ENCODE measurements at places on chromosomes 6 and 20.

GRCh38 chr6:31393932-31394331 lies 9.5 kb upstream of the MICA start:
- DNase-seq = no peak

DNA sequence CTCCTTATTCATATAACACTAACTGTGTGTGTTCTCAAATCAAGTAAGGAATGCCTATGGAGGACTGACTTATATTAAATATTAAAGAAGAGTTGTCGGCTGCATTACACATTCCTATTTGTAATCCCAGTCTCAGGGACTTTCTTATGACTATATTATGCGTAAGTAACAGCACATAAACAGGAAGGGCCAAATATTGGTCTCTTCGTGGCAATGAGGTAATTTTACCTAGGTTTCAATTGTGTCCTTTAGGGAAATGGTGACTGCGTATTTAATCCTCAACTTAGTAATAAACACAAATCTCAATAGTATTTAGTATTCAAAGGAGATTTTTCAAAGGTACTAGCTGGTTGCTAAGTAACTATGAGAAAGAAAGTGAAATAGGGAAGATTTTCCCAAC lies 22.8 kb upstream of the EPM2A start:
- no peak for DNase-seq

DNA sequence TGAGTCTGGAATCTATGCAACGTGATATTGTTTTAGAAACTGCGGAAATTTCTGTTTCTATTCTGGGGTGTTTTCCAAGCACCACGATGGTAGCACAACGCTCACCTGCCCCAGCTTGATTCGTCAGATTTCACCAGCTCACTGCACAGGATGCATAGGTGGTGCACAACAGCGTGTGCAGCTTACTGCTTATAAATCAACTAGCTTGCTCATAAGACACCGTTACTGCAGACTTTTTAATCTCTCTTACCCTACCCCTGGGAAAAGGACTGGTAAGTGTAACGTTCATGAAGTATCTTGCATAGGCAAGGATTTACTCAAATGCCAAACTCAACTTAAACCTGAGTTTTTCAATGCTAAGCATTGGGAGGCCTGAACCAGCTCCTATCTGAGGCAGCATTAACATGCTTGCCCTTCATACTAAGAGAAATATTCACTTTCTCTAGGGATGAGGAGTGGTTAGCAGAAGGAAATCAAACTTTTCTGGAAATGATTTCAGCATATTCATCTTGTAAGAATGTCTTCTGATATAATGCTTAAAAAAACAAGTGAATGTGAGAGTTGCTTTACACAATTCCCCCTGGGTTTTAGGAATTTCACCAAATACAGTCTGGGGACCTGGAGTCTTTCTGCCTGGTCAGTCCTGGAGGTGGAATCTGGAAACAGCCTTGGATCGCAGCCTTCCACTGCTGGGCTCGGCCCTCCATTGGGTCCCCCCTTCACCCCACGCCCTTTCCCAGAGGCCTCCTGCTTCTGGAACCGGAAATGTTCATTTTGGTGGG lies 100.6 kb downstream of the DACT2 start:
- peak; percentile 50 for DNase-seq

DNA sequence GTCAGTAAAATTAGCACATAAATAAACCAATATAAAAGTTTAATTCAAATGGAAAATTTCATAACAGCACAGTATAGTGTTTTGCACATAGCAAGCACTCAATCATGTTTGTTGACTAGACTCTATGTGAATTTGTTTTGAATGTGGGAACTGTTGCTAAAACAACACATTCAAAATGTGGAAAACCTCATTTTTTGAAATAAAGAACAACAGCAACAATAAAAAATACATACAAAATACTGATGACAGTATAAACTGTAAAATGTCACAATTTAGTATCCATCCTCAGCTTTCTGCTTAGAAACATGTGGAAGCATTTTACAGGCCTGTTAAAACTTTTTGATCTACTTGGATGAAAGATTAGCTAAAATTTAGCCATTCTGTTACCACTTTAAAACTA lies 47.4 kb downstream of the HDAC2 start:
- no peak for DNase-seq

DNA sequence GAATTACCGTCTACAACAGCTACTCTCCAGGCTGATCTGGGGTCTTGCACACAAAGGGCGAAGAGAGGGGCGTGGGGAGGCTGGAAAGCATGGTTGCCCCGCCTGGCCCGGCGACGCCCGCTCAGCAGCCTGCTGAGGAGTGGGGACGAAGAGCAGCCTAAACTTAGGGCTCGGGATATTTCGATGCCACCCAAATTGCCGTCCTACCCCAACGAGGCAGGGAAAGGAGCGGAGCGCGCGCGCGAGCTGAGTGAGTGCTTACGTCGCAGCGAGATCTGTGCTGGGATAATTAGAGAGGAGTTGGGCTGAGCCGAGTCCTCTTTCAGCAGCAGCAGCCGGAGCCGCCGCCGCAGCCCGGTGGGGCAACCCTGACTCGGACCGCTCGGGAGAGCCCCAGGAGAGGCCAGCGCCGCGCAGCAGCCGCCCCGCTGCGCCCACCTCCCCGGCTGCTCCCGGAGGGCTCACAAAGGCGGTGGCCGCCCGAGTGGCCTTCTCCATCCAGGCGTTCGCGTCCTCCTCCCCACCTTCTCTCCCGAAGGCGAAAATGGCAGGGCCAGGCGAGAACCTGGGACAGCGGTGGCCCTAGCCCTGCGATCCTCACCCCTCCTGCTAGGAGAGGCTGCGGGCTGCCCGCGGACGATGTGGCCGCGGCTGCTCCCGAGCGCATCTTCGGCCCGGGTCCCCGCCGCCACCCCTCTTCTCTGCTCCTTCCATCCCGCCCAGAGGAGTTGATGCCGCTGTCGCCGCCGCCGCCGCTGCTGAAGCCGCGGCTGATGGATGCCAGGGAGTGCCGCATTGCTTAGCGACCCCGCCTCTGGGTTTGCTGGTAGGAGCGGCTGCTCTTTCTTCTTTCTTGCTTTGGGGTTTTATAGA lies at the start of gene CLVS2:
CLVS2 (plus strand) TSS at position 315 of the 873 bp plus-strand sequence. CDS start 1,543 bp downstream, outside the sequence.
- peak; percentile 71 for DNase-seq

- DNase-seq = no peak
Measured at GRCh38 chr6:51024126-51024525, 205.5 kb downstream of the TFAP2B start.

- peak; percentile 54 for DNase-seq
Measured at GRCh38 chr20:33789109-33789857, 21.9 kb upstream of the CHMP4B start.

- no peak for DNase-seq
Measured at GRCh38 chr20:4740774-4741431, 19.2 kb downstream of the PRND start.

GRCh38 chr6:65546894-65547293 lies 160.1 kb downstream of the EYS start:
- no peak for DNase-seq
